Activated T-cell treated with anti-CD3 and anti-CD28 coated beads, Interleukin-2, amount 50 U/mL, for 48 hours (primary cell): ENCODE measurements at places on chromosomes 5 and 9.

DNA sequence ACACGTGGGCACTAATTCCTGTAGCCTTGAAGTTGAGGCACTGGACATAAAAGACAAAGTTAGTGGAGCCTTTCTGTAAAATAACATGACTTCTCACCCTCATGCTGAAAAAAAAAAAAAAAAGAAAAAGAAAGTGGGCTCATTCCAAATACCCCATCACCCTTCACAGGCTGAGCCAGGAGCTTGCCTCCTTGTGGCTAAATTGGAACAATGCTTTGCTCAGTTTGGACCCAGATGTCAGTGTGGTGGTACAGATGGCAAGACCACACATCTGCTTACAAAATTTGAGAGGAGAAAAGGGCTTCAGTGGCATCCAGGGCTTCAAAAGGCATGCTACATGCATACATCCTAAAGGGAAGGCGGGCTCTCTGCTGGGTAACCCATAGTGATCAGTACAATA, 342.8 kb downstream of the EBF1 start:
- no peak for DNase-seq

- DNase-seq = no peak
Observed at GRCh38 chr5:68110264-68110663, 105.3 kb upstream of the PIK3R1 start.

GRCh38 chr5:135355169-135355568, 43.9 kb downstream of the MACROH2A1 start:
- no peak for DNase-seq

DNA sequence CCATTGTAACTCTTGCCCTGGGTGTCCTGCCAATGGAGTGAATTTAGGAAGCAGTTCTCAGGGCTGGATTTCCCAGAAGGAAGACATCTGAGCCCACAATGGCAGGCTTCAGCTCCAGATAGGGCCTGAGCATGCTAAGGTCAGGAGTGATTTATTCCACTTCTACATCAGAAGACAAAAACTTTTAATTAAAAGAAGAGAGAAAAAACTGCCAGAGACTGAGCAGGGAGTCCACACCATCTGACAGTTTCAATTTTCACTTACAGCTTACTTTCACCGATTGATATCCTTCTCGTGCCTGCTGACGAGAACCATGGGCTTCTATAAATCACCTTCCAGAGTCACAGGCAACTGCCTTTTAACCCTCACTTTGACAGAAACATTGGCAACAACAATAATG, 228.3 kb upstream of the BRINP1 start:
- no peak for DNase-seq

GRCh38 chr5:90483206-90483605, 8.5 kb downstream of the POLR3G start:
- no peak for DNase-seq

DNA sequence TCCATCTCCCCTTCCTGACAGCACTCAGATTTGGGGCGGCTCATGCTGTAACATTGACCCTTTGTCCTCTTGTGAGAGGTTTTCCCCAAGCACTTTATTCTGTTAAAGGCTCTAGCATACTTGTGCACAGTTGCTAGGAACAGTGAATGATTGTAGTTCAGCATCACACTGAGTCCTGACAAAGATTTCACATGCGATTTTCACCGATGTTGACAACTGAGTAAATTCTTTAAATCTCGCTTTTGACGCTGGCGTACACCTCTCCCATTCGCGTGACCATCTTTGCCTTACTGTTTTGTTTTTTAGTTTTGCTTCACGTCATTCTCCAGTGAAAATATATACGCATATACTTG, 780 bp downstream of the CDC37L1 start:
- no peak for DNase-seq

- no peak for DNase-seq
Observed at GRCh38 chr9:127706836-127707241, at the start of gene CFAP157. Gene CFAP157 (plus strand): TSS chr9:127706988. CDS start chr9:127707032, 44 bp downstream.

- no peak for DNase-seq
Observed at GRCh38 chr9:91929331-91929730, 20.7 kb downstream of the ROR2 start.

- no peak for DNase-seq
Observed at GRCh38 chr9:126612813-126613641, 701 bp upstream of the LMX1B start.

DNA sequence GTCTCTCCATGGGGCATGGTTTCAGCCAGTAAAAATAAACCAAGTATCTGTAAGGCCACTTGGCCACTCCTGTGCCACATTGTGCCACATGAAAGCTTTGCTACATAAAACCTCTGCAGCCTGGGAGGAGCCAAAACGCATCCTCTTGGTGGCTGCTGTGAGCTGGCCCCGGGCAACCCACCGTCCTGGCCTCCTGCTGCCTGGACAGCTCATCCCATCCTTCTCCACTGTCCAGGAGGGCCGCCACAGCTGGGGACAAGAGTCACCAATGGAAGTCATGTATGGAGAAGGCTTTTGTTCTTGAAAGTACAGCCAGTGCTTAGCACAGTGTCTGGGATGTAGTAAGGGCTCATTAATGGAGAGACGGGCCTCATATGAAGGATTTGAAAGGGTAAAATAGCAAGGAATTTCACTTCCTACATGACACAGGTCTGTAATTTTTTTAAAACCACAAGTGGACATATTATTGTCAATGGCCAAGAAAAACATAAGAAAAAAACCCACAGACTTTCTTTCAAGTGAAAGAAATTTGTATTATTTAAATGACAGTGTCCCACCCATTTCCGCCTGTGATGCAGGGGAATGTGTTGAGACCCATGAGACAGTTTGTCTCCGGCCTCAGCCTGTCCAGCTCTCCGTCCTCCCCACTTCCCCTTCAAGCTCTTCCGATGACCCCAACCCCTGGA, 6.6 kb downstream of the PTGES start:
- no peak for DNase-seq

DNA sequence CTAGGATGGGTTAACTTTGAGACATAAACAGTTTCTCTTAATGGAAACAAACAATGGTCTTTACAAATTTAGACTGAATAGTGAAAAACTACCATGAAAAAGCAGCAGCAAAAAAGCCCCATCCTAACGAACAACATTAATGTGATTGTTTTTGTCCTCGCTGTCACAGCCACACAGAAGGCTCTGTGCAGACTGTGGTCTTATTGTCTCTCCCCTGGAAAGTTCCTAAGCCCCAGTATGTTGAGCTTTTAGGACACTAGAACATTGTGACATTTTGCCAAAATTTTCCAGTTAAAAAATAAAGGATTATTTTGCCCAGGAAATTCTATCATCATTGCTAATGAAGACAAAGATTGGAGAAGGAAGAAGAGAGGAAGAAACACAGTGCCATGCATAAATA, 12.6 kb upstream of the SOWAHA start:
- DNase-seq = no peak

GRCh38 chr9:94480205-94480604, 74.7 kb upstream of the PCAT7 start:
- DNase-seq = no peak

DNA sequence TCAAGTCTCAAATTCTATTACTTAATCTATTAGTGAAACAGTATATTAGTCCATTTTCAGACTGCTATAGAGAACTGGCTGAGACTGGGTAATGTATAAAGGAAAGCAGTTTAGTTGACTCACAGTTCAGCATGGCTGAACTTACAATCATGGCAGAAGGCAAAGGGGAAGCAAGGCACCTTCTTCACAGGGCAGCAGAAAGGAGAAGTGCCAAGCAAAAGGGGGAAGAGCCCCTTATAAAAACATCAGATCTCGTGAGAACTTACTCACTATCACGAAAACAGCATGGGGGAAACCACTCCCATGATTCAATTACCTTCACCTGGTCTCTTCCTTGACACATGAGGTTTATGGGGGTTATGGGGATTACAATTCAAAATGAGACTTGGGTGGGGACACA, 67.9 kb upstream of the CHSY3 start:
- no peak for DNase-seq

GRCh38 chr5:173920866-173921555, 32.9 kb downstream of the CPEB4 start:
- no peak for DNase-seq

DNA sequence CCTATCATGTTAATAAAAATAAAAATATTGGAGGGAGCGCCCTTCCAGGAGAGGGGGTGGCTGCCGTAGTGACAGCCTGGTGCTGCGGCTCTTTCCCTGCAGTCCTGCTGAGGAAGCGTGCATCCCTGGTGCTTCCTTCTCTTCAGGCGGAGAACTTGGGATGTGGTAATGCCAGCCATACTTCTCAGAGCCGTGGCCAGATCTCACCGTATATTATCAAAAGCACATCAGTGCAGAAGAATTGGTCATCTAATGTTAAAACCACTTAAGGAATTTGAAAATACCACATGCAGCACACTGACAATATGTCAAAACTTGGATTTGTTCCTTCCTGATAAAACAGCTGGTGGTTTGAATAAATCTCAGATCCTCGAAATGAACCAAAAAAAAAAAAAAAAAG, 17.7 kb downstream of the C9orf40 start:
- no peak for DNase-seq

GRCh38 chr5:98053170-98053569, 720.3 kb upstream of the RGMB start:
- DNase-seq = no peak

DNA sequence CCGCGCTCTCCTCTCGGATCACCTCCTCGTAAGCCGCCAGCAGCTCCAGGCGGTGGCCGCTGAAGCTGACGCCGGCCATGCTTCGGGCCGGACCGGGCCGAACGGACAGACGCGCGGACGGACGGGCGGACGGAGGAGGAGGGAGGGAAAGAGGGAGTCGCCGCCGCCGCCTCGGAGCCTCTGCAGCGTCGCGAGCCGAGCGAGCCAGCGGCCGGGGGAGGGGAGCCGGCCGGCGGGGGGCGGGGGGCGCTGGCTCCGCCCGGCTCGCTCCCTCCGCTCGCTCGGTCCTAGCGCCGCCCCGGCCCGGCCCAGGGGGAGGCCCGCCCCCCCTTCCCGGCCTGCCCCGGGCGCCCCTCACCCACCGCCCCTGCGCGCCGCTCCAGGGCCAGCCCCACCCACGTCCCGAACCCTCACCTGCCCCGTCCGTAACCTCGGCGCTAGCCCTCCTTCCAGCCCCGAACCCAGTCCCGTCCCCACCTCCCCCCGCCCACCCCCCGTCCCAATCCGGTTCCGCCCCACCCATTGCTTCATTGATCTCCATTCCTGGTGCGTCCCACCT, at the start of gene DBN1:
Gene DBN1 (minus strand): TSS at position 192 of the 559 bp plus-strand sequence. CDS start 113 bp downstream, at position 79.
- peak; percentile 55 for DNase-seq

DNA sequence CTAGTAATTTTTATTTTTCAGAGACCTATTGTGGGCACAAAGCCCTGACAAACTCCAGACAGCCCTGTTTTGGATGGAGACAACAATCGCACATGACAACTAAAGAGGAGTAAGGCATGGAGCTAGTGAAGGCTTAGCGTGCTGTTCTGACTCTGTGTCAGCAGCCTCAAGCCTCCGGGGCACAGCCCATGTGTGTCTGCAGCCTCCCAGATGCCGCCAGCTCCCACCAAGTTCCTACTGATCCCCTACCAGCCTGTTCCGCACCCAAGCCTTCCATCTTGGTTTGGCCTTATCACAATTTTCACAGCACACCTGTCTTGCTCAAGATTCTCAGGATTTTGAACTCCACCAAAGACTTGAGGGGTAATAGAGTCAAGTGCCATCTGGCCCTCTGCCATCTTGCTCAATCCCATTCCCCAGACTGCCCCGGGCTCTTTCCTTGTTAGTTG, 70.3 kb upstream of the SH3PXD2B start:
- no peak for DNase-seq

DNA sequence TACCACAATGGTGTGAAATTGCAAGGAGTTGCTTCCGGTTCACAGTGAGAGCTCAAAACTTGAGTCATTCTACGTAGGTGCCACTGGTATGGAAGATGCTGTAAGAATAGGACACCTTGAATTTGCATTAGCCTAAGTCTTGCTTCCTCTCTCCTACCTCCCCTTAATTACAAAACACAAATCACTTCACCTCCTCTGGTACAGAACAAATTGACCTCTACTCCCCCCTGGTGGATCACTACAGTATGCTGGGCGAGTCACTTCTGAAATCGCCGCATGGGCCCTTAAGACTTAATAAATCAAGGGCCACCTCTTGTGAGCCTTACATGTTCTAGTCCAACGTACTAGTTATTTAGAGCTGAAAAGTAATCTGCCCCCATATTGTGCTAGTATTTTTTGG, 145.3 kb upstream of the SMARCA2 start:
- peak; percentile 44 for DNase-seq

GRCh38 chr5:1472964-1473628, 27.9 kb upstream of the SLC6A3 start:
- no peak for DNase-seq

GRCh38 chr5:55421074-55421529, 113.3 kb downstream of the MTREX start:
- peak; percentile 51 for DNase-seq

DNA sequence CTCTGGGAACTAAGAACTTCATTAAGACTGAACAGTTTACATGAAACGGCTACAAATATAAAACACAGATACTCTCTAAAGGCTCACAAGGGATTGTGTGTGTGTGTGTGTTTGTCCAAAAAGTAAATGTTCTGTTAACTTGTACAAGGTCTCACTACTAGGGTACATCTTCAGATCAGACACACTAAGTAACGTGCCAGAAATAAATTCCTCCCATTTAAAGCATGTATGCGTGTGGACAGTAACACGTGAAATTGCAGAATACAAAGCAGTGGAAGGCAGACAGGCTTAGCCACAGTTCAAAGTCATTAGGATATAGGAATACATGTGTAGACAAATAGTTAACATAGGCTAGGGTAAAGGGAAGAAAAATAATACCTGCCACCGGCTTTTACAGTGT, 1.8 kb downstream of the BNC2 start:
- DNase-seq = no peak

- no peak for DNase-seq
Observed at GRCh38 chr5:87411973-87412629, 629 bp downstream of the CCNH start.

GRCh38 chr5:75059912-75060545, 7.7 kb upstream of the GCNT4 start:
- no peak for DNase-seq

DNA sequence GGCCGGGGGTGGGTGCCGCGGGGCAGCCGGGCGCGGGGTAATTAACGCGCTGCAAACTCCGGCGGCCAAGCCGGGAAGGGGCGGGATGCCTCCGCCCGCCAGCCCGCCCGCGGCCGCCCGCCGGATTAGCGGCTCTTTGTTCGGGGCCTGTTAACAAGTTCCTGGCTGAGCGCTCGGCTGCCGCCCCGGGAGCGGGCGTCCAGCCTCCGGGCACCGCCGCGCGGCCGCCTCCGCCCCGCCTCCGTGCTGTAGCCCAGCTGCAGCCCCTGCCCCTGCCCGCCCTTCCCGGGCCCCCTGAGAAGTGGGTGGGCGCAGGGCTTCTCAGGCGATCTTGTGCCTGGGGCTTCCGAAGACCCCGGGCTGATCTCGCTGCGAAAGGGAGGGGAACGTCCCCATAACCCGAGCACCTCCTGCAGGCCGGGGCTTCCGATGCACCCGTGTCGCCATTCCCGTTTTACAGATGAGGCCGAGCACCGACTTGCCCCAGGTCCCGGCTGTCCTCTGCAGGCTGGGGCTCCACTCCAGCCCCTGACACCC, 7.5 kb downstream of the UNC5A start:
- DNase-seq = peak; percentile 47

DNA sequence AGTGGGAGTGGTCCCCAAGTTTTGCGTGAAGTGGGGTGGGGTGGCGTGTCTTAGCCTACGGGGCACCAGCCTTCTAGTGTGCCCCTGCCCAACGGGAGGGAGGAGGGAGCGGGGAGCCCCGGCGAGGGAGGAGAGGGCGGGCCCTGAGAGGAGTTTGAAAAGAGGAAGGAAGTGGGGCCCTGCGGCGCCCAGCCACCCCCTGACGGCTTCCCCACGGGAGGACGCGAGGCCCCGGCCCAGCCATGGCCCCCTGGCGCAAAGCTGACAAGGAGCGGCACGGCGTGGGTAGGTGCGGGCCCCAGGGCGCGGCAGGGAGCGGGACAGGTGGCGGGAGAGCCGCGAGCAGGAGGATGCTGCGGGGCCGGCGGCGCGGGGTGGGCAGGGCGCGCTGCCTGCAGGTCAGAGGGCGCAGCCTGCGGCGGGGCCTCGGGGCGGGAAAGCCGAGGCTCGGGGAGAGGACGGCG, at the start of gene DOCK2:
Gene DOCK2 (plus strand): TSS at position 191 of the 464 bp plus-strand sequence. CDS start 52 bp downstream, at position 243.
- DNase-seq = peak; percentile 84
